Ammon's horn (tissue), 1 donor: ENCODE measurements at places on chromosomes 13 and 19.
A peak's percentile ranks its signal among the peaks of the same experiment; 100 is the strongest.

DNA sequence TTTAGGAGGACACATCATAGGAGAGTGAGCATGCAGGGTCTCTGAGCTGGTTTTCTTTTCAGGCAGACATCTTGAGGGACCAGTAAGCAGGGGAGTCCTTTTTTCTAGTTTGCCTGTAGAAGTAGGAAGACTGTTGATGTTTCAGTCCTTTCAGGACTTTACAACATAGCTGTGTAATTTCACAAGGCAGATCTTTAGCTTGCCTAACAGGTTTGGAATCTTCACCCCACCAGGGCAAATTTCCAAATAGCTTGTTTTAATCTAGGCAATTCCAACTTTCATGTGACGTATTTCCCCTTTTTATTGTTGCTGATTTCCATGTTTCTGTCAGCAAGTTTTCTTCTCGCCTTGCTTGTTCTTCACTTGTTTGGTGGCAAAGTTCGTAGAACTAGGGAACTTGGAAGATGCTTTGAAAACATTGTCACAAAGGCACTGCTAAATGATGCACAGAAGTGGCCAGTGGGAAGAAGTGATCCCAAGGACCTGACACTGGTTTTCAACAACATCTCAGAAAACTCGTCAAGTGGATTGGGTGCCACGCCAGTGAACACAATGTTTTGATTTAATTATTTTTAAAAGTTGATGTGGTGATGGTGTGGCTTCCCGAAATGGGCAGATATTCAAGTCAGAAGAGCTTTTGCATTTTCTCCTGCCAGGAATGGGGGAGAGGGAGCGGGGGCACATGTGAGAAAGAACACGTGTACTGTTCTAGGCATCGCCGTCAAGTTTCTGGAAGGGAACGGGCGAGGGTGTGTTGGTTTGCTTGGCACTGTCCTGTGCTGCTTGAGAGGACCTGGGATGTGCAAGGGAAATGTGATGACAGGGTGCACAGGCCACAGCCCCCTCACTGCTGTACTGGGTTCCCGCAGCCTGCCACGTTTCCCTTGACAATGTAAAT lies 418.6 kb downstream of the OXGR1 start:
- DNase-seq: peak; percentile 24

GRCh38 chr19:6070720-6071485 lies 39.4 kb downstream of the RFX2 start:
- no peak for DNase-seq

GRCh38 chr19:9883231-9883758 lies 48.2 kb downstream of the PIN1 start:
- peak; percentile 43 for DNase-seq

- no peak for DNase-seq
Observed at GRCh38 chr19:670609-671075, 5.5 kb upstream of the FSTL3 start.

- no peak for DNase-seq
Observed at GRCh38 chr13:33446821-33447725, 161.5 kb upstream of the STARD13 start.

GRCh38 chr13:100514788-100515409 lies 73.7 kb downstream of the GGACT start:
- peak; percentile 95 for DNase-seq

DNA sequence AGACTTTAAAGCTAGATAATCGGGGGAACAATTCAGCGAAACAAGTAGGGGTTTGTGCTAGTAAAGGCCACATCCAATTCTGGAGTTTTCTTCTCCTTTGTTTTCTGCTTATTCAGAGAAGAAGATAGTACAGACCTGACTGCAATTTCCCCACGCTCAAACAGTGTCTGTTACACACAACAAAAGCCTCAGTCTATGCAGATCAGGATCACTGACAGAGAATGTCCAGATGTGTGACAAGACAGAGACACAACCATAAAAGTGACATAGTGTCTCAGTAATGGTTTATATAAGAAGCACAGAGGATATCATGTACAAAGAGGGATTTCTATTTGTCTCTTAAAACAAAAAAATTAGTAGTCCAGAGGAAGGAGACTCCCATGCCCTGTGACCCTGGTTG lies 70.7 kb upstream of the GTF3A start:
- DNase-seq: peak; percentile 31

GRCh38 chr13:103371271-103371670 lies 305.1 kb upstream of the SLC10A2 start:
- no peak for DNase-seq

- DNase-seq: no peak
Observed at GRCh38 chr19:29547361-29547960, 21.7 kb downstream of the VSTM2B start.

DNA sequence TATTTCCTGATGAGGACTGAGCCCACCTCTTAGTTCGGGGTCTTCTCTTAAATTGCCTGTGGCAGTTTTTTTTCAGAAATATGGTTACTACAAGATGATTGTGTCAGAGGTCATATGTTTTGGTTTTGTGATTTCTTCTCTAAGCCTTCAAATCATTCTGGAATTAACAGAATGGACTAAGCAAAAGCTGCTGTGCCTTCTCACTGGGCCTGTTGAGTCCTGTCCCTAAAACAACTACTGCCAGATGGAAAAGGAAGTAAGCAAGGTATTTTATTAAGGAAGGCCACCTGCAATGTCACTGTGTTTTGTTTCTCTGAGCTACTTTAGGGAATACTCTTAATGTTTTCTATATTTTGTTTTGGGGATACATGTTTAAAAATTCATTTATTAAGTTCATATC lies 470.8 kb downstream of the PCDH20 start:
- no peak for DNase-seq

DNA sequence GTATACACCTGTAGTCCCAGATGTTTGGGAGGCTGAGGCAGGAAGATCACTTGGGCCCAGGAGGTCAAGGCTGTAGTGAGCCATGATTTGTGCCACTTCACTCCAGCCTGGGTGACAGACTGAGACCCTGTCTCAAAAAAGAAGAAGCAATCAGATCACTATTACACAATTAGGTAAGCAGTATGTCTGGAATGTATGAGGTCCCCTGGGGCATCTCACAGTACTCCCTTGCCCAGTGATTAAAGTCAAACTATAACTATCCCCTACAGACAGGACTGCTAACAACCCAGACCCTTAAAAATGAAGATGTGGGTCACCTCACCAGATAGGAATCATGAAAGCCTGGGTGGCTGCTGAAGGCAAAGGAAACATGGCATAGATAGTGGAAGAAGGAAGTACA lies 9.4 kb upstream of the PAN3 start:
- DNase-seq: no peak

- DNase-seq: no peak
Observed at GRCh38 chr13:50459046-50459445, 384.4 kb downstream of the DLEU7 start.

DNA sequence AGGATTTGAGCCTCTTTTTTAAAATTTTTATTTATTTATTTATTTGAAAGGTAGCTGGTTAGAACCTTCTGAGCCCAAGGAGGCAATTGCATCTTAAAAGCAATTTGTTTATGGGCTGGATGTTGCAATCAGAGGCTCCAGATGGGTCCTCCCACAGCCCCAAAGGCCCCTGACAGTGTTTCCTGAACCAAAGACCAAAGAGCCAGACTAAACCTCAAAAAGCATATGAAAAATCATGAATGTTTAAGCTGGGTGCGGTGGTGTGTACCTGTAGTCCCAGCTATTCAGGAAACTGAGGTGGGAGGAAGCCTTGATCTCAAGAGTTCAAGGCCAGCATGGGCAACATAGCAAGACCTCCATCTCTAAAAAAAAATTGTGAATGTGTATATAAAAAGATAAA lies 67.8 kb upstream of the RGCC start:
- DNase-seq: no peak

GRCh38 chr13:35927567-35928021 lies 203.6 kb downstream of the DCLK1 start:
- no peak for DNase-seq

DNA sequence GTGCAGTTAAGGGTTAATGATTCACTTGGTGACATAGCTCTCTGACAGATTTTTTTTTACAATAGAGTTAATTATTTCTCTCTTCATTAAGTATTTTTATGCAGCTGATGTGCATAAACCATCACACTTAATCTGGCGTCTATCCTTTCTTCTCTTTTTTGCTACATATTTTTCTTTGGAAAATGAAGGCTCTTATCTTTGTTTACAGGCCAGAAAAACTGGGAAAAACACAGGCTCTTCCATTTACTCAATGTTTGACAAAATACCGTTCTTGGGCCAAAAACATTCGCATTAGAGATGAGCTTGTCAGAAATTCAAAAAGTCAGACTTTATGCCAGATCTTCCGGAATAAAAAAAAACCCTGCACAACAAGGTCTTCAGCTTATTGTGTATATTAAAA lies 12.0 kb downstream of the ZNF253 start:
- DNase-seq: no peak
